ENCODE measurements at places on chromosomes 2 and 18.

DNA sequence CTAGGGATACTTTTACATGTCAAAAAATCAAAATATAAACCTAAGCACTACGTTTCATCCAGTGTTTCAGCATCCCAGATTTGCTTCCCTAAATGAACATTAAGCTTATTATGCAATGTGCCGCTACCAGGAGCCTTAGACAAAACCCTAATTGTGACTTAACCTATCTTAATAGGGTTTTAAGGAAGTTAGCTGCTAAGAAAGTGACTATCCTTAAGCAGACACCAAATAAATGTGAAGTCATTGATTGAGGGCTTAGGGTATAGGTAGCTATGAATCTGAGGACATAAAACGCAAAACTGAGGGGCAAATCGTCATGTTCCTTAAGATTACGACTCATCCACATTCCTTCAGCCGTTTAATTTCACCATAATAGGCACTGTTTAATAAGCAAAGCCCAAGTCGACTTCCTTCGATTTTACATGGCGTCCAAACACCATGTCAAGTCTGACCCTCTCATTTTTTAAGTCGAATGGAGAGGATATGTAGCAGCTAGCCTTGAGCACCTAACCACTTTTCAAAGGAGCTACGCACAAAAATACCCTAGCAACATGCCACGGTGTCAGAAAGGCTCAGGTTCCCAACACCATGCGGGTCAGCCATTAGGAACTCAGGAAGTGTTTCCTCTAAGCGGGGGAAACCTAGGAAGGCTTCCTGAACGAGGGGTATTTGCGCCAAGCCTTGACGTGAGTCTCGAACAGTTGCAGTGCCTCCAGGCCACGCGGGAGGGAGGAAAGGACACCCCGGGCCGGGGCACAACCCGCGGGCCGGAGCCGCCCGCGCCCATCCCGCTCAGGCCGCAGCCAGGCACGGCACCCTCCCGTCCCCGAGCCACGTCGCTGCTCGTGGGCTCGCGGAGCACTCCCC lies 1.0 kb downstream of the HDLBP start:
- no peak for DNase-seq

DNA sequence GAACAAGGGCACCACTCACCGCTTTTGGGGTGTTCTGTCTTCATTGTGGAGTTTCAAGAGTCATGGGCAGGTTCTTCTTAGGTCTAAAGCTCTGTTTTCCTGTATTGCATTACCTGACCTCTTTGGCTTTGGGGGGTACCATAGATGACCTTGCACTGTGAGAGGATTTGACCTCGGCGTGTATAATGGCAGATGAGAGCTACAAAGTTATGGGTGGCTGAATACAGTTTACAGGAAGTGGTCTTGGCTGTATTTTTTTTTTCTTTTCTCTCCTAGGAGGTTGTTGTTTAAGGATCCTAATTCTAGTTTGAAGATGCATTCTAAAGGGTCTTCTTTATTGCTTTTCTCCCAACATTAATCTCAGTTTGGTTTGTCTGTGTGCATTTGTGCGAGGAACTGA lies 11.5 kb downstream of the GAL3ST2 start:
- DNase-seq = no peak

DNA sequence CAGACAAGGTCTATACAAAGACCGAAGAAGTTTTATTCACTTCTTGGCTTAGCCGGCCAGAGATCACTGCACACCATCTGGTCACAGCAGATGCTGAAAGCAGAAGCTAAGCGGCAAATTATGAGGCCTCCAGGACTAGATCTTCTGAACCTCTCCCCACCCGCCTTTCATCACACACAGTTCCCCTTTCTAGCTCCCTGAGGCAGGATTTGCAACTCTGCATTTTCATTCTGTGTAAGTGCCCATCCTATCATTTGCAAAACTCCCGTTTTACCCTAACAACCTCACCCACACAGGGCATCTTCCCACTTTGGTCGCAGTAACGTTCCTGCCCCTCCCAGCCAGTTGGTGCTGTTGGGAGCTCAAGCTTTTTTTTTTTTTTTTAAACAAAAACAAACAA lies 3.1 kb upstream of the MOB1A start:
- no peak for DNase-seq

DNA sequence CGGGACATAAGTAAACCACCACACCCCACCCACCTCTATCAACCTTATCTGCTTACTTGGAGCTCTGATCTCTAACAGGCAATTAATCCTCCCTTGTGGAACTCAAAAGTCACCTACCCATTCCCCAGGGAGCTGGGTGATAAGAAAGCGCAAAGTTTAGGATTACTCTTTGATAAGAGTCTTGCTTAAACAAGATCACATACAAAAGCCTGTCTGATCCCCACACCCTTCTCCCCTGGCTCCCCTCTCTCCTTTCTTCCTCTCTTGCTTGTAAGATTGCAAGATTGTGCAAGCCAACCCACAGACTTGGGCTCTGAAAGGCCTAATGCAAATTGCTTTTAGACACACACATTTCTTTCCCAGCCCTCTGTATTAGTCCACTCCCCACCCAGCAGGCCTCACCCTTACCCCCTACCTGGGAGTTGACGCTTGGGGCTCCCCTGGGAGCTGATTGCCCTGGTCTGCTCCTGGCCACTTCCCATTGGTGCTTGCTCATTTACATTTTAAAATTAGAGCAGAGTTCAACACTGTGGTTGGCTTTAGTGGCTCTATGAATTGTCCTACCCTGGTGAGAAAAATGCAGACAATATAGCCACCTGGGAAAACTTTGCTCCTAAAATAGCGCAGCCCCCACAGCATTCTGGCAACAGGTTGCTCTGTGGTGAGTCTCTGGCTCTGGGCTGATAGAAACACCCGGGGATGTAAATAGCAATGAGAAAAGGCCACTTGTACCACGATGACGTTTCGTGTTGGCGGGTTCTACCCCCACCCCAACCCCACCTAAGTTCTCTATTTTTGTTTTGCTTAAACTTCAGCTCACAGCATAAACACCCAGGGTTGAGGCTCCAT lies 92.8 kb upstream of the MSH2 start:
- DNase-seq = no peak
